ENCODE measurements at places on chromosomes 2 and 18.

- DNase-seq, result peak; percentile 38
These were observed 502.2 kb downstream of the NRXN1 start for GRCh38 chr2:50529600-50530218.

DNA sequence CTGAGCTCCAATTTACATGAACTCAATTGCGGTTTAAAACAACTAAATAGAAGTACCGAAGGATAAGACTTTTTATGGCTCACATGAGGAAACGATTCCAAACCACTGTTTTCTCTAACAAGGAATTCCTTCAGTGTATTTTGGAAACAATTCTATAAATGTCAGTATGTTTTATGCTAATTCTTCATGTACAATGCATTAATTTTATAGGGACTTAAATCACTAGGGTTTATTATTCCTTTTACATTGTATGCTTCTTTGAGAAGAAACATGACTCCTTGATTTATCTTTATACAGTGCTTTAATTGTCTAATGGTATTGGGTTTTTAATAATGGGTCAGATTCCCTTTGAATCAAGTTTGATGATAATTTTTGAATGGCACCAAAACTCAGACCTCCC, 566.8 kb downstream of the EPHA4 start:
- DNase-seq, result no peak

- peak; percentile 31 for DNase-seq
These were observed 7.1 kb upstream of the IL1RL1 start for GRCh38 chr2:102304268-102304667.

DNA sequence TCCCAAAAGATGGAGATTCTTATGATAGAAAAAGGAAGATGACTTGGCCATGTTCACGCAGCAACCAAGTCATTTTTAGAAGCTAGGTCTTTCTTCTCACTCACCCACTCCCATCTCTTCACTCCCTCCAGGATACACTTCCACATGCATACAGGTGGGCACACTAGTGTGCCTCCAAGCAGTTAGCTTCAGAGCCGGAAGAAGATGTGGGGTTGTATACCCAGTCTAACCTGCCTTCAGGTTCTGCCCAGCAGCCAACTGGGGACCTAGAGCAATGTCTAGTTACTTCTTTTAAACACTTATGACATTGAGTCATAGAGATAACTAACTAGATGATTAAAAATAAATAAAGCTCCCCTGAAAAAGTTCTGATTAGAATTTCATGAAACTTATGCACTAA, 21.8 kb upstream of the TANK start:
- DNase-seq, result peak; percentile 48

DNA sequence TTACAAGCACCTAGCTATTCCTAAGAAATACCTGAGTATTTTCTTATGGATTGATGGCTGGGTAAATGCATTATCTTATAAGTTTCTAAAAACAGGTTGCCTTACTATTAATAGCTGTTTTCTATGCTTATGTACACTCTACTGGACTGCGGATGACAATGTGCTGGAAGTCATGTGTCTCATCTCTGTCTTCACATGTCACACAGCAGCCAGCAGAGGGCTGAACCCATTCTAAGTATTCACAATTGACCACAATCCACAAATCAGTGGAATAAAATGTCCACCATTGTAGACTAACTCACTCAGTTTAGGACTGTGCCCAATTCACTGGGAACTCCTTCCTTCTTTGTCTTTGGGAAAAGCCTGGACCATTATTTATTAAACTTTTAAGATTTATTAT, 371.2 kb downstream of the INSIG2 start:
- no peak for DNase-seq

- DNase-seq, result no peak
These were observed 120.8 kb downstream of the GAREM1 start for GRCh38 chr18:32349728-32350395.

GRCh38 chr2:17058772-17059402, 393.3 kb upstream of the CYRIA start:
- no peak for DNase-seq

DNA sequence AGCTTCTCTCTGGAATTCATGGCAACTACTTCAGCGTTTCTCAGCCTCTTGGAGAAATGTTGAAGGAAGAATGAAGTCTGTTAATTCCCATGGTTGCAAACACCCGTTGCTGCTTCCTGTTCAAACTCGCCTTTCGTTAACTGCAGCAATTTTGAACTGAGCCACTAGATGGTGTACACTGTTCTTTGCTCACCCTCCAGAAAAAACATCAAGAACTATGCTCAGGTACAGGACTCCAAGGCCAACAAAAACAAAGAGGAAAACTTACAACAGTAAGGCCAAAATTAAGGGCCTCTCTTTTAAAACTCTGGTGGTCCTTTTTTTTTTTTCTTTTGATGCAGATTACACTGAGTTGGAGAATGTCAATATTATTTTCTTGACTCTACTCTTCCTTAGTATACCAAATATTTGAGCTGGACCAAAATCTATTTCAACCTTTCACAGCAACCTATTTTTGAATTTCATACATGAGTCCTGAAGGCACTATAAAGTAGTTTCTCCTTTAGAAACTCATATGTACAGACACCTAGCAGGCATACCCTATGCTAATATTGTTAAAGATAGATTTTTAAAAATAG, 58.2 kb downstream of the KLHL14 start:
- DNase-seq, result peak; percentile 53

DNA sequence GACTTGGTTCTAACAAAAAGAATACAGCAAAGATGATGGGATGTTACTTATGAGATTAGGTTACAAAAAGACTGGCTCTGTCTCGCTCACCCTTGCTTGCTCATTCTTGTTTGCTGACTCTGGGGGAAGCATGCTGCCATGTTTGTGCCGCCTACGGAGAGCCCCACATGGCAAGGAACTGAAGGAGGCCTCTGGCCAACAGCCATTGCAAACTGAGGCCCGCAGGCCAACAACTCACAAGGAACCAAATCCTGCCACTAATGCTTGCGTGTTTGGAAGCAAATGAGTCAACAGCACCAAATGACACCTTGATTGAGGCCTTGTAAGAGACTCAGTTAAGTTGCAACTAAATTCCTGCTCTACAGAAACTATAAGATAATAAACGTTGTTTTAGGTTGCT, 297.6 kb upstream of the STON1 start:
- DNase-seq, result no peak

- no peak for DNase-seq
These were observed 275.8 kb downstream of the LNPK start for GRCh38 chr2:175726223-175726622.

DNA sequence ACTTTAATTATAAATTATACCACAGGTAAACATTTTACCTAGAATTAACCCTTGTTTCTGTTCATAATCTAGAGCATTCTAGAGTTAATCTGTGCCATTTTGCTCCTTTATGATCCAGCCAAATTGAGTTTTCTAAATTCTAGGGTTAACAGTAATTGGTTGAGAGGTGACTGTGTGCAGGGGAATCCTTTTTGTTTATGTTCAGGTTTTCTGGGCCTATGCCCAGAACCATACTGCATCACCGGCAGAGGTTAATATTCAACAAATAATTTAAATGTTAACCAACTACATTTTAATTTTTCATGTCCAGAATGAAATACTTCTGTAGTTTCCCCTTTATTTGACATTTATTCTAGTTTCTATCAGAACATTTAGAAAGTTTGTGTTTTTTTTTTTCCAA, 32.3 kb downstream of the CARF start:
- DNase-seq, result no peak

- DNase-seq, result peak; percentile 72
These were observed 19.7 kb upstream of the ARHGAP25 start for GRCh38 chr2:68714866-68715265.

GRCh38 chr2:113768770-113769169, 12.3 kb upstream of the SLC35F5 start:
- no peak for DNase-seq

GRCh38 chr18:8721716-8722115, 16.4 kb downstream of the MTCL1 start:
- DNase-seq, result no peak

Measured in activated CD4-positive, alpha-beta T cell treated with anti-CD3 and anti-CD28 coated beads, Interleukin-2, Interleukin-6, amounts not matched to agents 100 ng/mL and 50 ng/mL, durations not matched to agents 16 hours and 8 hours (primary cell).